ENCODE measurements at places on chromosomes 3 and 15.

DNA sequence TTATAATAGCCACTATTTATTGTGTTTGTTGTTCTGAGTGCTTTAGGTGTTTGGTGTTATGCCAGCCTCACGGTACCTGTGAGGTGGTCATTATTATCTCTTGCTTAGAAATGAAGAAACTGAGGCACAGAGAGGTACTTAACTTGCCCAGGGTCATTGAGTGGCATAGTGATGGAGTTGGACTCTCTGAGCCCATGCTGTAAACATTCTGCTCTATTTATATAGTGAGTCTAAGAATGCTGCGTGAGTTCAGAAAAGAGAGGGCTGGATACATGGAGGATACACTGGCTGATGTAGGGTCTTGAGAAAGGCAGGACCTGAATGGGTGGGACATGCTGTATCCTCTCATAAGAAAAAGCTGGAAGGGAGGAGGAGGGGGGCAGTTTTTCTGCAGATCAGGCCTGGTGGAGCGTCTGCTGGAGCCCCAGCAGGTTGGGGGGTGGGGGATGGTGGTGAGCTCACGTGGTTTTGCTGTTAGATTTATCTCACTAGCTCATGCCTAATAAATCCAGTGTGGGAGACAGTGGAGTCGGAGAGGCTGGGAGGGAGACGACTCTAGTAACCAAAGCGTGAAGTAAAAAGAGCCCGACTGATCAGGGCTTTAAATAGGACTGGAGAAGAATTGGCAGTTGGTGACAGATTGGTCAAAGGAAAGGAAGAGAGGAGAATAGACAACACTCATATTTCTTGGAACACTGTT is 16.0 kb downstream of the MED12L start:
- no peak for DNase-seq

- DNase-seq = peak; percentile 44
These were observed 20.6 kb downstream of the MYH15 start for GRCh38 chr3:108489776-108490175.

DNA sequence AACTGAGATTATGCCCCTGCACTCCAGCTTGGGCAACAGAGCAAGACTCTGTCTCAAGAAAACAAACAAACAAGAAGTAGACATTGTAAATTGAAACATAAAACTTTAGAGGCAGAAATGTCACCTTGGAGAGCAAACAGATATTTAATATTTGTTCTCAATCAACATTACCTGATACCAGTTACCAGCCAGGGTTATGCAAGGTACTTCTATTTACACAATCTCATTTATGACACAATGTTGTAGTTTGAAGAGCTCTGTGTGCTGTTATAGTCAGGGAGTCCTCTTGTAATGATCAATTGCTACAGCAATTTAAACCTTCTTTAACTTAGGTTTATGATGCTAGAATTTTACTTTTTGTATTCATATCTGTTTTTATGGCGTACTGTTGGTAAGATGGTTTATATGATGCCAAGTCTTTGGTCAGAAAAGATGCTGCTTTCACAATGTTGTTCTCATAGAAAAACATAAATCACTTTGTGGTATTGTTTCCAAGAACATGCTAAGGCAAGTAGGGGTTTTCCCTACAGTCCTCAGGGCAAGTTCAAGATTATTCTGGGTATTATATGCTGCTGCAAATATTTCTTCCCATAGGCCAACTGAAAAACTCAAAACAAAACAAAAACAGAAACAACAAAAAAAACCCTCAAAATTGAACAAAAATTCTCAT is 173.5 kb downstream of the TNIK start:
- DNase-seq = peak; percentile 66

GRCh38 chr3:141644931-141645330 is 93.2 kb upstream of the RNF7 start:
- peak; percentile 45 for DNase-seq

GRCh38 chr3:44989141-44989540 is 13.1 kb downstream of the EXOSC7 start:
- DNase-seq = no peak

- no peak for DNase-seq
These were observed 30.5 kb downstream of the TNK2 start for GRCh38 chr3:195877767-195878423.
